ENCODE measurements at places on chromosomes 3 and 15.

GRCh38 chr15:79092382-79092781 lies 1.8 kb upstream of the RASGRF1 start:
- no peak for DNase-seq

- DNase-seq, result no peak
These were observed 28.6 kb downstream of the AP3S2 start for GRCh38 chr15:89864958-89865739.

- no peak for DNase-seq
These were observed 23.3 kb downstream of the NEK11 start for GRCh38 chr3:131050001-131050400.

DNA sequence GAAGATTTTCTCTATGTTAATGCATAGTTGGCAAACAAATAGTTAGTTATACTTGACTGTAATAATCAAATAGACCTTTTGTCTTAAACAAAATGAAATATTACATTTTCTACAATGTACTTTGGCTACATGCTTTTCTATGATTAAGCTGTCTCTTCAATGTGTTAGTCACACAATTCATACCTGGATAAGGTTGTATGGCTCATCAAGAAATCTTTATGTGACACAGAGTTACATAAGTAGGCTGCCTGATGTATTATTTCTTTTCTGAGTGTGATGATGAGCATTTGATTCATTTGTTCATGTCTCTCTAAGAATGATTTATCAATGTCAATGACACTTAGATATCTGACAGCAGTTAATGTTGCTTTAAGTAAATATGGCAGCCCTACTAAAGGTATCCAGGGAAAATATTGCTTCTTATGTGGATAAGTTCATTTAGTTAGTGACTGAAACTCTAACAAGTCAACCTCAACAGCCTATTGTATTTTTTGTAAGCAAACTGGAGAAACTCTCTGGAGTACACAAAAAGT lies 157.4 kb upstream of the SOX2 start:
- no peak for DNase-seq

GRCh38 chr3:106345353-106346027 lies 476.7 kb upstream of the CBLB start:
- no peak for DNase-seq

DNA sequence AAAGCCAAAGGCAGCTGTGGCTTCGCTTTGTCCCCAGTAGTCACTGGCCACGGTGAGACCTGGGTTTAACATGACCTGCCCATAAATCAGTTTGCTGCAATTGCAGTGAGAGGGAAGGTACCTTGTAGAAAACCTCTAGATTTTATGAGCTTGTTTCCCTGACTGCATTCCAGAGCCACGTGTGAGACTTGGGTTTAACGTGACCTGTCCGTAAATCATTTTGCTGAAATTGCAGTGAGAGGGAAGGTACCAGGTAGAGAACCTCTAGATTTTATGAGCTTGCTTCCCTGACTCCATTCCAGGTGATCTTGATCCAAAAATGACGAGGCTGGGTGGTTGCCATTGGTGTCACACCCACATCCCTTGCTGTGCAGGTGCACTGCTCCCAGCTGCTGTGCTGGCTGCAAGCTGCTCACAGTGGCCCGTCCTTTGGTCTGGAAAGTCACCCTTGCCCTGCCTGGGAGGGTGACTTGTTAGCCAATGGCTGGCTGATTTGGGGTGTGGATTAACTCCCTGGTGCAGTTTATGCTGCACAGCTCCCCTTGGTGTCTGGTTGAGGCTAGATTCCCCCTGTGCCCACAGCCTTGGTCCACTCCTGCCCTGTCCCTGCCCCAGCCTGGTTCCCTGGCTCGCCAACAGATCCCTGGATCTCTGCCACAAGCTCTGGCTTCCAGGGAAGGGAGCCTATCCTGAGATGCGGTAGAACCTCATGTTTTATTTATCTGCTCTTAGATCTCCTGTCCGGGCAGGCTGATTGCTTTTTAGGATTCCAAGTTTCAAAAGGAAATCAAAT lies 192.7 kb upstream of the CTDSPL start:
- no peak for DNase-seq

- DNase-seq, result no peak
These were observed 484.5 kb upstream of the NR2F2 start for GRCh38 chr15:95845862-95846515.

- DNase-seq, result no peak
These were observed 4.4 kb downstream of the CPLX3 start for GRCh38 chr15:74830868-74831267.

DNA sequence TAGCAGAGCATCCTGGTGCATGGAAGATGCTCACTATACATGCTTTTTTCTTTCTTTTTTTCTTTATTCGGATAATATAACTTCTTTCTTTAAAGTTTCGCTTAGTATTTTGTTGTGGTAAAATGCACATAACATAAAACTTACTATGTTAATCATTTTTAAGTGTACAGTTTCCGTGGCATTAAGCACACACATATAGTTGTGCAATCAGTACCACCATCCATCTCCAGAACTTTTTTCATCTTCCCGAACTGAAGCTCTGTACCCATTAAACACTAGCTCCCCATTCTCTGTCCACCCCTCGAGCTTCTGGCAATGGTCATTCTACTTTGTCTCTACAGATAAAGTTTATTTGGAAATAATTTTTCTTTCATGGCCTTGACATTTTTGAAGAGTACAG lies 1.0 kb upstream of the JAGN1 start:
- DNase-seq, result no peak

GRCh38 chr15:67504056-67504455 lies 16.9 kb upstream of the C15orf61 start:
- DNase-seq, result no peak

DNA sequence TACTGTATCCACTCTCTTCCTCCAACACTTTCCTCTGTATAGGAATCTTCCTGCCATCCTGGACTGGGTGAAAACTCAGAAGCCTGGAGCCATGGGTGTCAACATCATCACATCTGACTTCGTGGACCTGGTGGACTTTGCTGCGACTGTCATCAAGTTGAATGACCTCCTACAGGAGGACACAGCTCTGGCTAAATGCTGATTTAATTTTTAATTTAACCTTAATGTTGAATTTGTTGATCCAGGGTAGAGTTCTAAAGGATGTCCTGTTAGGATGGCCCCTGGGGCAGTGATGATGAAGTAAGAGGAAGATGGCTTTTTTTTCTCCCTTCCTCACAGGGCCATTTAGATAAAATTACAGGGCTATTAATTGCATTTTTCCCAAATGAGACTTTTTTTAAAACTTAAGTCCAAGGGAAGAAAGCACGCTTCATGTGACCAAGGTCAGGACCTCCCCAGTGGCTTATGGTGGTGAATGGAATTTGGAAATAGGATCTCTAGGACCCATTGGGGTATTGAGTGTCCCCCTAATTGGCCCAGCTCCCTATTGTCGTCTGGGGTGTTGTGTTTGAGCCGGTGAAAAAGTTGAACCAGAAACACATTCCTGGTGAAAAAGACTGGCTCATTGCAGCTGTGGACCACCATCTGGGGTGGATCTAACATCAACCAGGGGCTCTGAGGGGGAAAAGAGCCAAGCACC lies 125.7 kb upstream of the ZBED2 start:
- no peak for DNase-seq

DNA sequence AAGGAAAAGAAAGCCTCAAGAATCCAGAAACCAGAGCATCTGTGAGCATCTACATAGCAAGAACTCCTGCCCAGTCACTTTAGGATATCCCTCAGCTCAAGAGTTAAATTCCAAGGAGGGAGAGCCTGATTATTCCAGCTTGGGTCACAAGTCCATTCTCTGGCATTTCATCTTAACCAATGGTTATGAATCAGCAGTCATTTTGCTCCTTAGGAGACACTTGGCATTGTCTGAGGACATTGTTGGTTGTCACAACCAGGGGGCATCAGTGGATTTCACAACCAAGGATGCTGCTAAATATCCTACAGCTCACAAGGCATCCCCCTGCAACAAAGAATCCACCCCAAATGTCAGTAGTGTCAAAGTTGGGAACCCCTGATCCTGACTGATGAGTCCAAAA lies 51.0 kb upstream of the LMCD1 start:
- no peak for DNase-seq

GRCh38 chr3:124826703-124827102 lies 60.5 kb downstream of the ITGB5 start:
- DNase-seq, result no peak

DNA sequence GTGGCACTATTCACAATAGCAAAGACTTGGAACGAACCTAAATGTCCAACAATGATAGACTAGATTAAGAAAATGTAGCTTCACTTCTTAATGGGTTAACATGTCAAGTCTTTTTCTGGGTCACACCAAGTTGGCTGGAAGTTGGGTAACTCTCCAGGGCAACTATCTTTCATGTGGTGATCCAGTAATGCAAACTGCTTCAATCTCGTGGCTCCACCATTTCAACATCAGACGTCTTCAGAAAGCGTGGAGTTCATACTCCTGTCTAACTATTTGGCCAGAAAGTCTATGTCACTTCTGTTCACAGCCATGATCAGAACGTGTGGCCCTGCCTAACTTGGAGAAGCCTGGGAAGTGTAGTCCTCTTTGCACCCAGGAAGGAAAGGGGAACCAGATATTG lies 32.2 kb downstream of the DUT start:
- no peak for DNase-seq

DNA sequence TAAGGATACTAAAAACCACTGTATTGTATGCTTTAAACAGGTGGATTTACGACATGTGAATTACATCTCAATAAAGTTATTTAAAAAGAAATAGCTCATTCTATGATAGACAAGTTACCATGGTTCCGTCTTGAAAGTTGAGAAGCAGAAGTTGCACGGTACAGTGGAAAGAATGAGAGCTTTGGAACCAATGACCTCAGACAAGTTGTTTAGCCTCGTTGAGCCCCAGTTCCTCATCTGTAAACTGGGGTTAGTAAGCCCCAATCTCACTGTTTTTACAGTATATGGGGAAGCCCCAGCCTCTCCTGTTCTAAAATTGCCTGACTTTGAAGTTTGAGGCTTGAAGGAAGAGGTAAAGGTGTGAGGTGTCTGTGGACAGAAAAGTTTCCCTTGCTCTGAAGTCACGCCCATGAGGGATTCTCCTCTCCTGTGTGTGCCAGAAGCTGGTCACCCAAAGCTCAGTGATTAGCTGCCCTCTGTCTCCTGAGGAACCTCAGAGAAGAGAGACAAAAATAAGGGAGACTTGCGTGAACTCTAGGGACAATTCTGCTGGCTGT lies 10.0 kb downstream of the CRYGS start:
- DNase-seq, result peak; percentile 59

DNA sequence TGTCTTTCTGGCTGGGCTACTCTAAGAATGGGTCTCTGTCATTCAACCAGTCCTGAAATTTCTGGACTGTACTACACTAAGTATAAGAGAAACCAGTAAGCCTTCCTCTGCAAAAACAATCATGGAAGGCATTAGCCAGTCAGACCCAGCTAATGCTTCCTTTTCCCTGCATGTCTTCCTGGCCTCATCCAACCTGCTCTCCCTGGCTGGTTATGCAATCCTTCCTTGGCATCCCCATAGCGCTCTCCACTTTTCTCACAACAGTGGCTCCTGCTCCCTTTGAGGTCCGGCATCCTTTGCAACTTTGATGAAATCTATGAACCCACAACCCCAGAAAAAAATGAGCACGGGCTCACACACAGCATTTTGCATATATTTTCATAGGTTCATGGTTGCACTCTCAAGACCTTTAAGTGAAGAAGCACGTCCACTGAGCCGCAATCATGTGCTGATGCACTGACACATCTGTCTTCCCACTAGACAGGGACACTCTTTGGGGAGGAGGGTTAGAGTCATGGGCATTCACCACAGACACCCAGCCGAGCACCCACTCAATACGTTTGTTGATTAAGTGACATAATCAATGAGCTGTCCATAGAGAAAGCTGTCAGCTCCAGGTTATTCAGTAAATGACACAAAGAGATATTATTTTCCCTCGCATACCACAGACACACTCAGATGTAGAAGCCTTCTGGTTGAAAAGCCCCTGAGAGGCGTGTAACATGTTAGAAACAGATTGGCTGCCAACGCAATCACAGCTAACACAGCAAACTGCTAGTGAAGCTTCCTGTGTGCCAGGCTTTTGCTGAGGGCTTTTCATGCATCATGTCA lies 66.7 kb downstream of the PLD1 start:
- no peak for DNase-seq

- no peak for DNase-seq
These were observed 674 bp downstream of the SERP1 start for GRCh38 chr3:150545419-150546225.

GRCh38 chr3:64685800-64686445 lies 1.9 kb downstream of the ADAMTS9 start:
- no peak for DNase-seq

DNA sequence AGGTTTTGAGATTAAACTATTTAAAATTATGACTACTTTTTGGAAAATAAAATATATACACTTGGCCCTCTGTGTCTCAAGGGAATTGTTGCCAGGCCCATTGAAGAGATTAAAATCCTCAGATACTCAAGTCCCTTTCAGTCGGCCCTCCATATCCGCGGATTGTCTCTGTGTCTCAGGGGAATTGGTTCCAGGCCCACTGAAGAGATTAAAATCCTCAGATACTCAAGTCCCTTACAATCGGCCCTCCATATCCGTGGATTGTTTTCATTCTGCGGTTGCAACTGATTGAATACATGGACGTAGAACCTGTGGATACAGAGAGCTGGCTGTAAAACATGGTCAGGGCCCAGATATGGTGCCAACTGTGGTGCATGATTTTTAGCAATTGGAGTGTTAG lies 15.7 kb upstream of the LRCH3 start:
- DNase-seq, result no peak

GRCh38 chr3:193743702-193744047 lies 150.7 kb downstream of the OPA1 start:
- no peak for DNase-seq

GRCh38 chr15:43214169-43214568 lies 6.6 kb downstream of the EPB42 start:
- no peak for DNase-seq

DNA sequence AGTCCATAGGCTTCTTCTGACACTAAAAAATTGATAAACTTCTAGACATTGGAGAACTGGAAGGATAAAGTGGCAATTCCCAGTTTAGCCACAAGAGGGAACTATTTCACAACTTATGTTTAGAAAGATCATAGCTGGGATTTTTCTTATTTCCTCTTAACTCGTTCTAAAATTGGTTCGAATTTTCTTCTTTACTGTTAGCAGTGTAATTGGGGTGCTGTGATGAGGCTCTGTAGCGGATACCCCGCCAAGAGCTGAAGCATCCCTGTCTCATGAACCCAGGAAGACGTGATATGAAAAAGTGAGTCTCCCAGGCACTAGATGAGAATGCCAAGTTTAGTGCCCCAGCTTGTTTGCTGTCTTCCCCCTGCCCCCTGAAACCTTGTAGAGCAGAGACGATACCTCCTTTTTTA lies 85.1 kb downstream of the PDCD6IP start:
- no peak for DNase-seq

DNA sequence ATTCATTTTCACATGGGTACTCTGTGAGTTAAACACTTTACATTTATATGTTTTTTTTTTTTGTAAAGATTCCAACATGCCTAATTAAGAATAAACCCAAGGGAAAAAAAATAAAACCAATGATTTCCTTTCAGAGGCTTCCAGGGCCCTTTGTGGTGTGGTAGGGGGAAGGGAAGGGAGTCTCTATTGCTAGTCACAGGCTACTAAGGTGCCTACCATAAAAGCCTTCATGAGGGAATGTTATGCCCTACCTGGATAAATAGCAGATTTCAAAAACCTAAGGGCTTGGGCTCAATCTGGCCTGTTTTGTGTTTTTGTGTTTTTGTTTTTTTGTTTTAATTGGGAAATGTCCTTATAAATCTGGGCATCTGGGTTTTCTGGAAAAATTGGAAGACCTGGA lies 38.9 kb upstream of the SSR3 start:
- no peak for DNase-seq
